ENCODE measurements at places on chromosomes 11 and 22.

DNA sequence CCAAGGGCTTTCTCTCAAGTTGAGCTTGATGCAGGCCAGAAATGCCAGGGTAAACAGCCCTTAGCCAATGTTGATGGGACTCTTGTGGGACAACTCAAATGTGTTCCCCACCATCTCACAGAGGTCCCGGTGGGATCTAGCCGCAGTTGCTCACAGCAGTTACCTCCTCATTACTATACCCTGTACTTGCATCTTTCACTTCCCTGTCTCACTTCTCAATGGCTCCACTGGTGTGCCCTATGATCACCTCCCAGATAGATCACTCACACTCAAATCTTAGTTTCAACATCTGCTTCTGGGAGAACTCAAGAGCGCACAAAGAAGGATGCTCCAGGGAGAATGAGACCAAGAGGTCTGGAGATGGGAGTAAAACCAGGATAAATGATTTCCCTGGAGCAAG lies 47.0 kb downstream of the RCN1 start:
- no peak for DNase-seq

GRCh38 chr11:46948378-46949131 lies 12.0 kb downstream of the CSTPP1 start:
- DNase-seq, result no peak

GRCh38 chr11:30312243-30312642 lies 10.7 kb upstream of the ARL14EP start:
- DNase-seq, result no peak

DNA sequence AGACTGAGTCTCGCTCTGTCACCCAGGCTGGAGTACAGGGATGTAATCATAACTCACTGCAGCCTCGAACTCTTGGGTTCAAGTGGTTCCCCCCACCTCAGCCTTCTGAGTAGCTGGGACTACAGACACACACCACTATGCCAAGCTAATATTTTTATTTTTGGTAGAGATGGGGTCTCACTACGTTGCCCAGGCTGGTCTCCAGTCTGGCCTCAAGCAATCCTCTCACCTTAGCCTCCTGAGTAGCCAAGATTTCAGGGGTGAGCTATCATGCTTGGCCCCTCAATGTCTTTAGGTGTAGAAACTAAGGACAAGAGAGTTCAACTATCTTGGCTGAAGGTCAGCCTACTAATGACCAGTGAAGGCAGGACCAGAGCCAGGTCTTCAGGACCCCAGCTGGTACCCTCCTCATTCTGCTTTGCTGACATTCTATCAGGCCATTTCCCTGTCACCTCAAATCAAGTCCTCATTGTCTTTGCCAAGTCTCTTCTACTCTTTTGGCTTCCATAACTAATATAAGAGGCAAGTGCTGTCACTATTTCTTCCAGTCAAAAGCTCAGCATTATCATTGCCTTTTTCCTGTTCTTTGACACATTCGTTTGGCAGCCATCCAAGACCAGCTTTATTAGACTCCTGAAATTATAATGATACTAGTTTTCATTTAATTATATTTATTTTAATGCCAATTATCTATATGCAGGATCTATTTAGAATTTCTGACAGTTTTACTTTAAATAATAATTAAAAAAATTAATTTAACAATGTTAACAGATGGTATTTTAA lies 264.2 kb upstream of the PITPNB start:
- DNase-seq, result no peak

DNA sequence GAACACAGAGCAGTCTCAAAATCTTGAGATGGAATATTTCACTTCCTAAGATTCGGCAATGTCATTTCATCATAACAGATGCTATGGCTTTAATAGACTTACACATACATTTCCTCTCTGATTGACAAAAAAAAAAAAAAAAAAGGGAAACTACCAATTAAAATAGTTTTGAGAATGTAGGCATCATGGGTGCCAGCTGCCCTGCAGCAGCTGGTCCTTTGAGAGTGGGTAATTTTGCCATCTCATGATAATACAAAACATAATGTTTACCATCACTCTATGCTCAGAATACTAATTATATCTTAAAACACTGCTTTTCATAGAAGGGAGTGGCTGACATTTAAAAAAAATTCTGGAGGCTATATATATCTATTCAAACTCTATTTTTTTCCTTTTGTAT lies 775.6 kb upstream of the CCDC90B start:
- DNase-seq, result no peak

- DNase-seq, result no peak
These were observed 122.7 kb downstream of the EFCAB6 start for GRCh38 chr22:43689356-43689755.

DNA sequence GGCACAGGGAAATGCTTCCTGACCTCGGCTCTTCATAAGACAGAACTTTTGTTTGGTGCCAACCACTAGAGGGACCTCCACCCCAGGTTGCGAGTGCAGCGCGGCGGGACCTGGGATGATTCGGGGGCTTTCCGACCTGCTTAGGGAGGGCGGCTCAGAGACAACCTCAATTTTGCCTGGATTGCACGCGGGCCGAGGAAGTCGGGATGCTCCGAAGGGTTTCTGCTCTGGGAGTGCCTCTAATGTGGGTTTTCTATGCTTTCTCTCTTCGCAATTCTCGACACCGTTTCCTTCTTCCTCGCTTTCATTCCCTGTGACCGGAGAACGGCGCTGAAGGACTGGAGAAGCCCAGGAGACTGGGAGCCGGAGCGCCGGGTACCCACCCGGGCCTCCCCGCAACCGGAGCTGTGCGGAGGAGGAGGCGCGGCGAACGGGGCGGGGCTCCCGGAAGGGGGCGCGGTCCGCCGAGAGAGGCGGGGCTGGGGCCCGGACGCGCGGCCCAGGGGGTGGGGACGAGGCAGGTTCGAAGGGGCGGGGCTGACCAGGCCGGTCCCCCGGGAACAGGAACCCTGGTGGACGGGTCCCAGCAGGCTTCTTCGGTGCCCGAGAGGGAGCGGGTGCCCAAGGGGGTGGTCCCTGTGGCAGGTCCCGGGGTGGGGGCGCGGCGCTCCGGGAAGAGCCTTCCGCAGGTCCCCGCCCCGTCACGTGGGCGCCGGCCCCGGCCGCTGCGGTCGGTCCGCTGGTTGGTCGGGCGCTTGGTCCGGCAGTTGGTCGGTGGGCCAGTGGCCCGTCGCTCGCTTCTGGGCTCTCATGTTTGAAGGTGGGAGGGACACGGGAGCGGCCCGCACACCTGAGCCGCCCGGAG lies at the start of gene PPFIBP2:
Gene PPFIBP2, plus strand, starts transcription at position 766 of the 865 bp plus-strand sequence. CDS start 35,477 bp downstream, outside the sequence.
- DNase-seq, result peak; percentile 81

GRCh38 chr11:132047167-132047566 lies 676.8 kb downstream of the NTM start:
- no peak for DNase-seq

- no peak for DNase-seq
These were observed 289.1 kb downstream of the ETS1 start for GRCh38 chr11:128298271-128298670.

DNA sequence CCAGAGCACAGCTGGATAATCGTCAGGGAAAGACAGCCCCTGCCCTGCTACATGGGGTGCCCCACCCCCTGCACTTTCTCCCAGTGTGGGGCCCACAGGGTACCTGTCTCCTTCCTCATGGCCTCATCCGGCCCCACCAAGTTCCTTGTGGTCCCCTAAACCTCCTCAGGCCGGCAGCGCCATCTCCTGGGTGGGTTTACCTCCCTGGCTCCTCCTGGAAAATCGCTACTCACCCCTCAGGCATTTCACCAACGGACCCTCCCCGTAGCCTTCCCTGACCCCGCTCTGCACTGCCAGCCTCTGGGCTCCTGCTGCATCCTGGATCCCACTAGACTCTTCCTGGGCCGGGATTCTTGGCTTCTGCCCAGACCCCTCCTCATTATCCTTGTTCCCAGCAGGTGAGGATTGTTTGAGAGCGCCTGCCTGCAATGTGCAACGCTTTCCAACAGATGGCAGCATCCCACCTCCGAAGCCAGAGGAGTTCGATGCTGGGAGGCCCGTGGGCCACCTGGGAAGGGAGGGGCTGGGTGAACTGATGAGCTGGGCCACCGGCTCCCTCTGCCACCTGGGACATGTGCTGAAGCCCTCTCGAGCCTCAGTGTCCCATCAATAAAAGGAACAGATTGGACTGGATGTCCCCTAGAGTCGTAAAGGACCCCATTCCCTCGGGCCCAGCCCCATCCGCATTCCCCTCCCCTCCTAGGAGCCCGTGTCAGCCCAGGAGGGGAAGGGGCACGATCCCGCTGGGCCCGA lies 44.2 kb upstream of the TTLL12 start:
- peak; percentile 44 for DNase-seq

- DNase-seq, result no peak
These were observed 787.7 kb downstream of the NTM start for GRCh38 chr11:132158091-132158490.

DNA sequence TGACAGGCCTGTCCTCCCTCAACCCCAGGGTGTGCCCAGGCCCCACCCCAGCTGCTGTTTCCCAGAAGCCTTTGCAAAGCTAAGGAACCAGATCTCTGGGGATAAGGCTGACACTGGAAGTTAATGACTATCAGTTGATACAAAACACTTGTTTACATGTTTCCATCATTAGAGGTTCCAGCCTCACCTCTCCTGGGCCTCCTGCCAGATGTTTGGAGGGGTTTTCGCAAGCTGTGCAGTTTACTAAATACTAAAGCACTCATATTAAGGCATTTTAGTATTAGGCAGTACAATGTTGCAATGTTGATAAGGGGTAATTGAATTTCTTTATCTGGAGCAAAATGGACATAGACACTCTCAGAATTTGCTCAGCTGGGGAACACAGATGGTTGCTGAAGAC lies 218.7 kb downstream of the INSC start:
- no peak for DNase-seq

- no peak for DNase-seq
These were observed 657 bp downstream of the IGHMBP2 start for GRCh38 chr11:68904248-68904847.

GRCh38 chr11:955154-956063 lies 29.7 kb downstream of the AP2A2 start:
- no peak for DNase-seq

- no peak for DNase-seq
These were observed 143.5 kb downstream of the CCDC81 start for GRCh38 chr11:86518211-86518610.

DNA sequence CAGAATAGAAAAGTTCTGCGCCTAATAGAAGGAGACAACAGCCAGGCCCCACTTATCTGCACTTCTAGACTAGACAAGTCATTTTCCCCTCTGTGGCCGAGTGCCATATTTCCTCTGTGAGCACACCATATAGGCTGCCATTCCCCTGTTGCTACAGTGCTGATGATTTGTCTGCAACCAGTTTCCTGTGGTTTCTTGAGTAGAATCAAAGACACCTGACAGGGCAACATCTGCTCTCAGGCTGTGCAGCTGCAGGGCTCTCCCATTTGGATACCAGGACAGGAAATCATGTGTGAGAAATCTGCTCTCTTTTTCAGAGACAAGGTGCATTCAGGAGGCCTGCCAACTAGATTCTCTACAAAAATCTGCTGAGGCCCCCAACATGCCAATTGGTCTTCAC lies 879.3 kb downstream of the DLG2 start:
- DNase-seq, result no peak

DNA sequence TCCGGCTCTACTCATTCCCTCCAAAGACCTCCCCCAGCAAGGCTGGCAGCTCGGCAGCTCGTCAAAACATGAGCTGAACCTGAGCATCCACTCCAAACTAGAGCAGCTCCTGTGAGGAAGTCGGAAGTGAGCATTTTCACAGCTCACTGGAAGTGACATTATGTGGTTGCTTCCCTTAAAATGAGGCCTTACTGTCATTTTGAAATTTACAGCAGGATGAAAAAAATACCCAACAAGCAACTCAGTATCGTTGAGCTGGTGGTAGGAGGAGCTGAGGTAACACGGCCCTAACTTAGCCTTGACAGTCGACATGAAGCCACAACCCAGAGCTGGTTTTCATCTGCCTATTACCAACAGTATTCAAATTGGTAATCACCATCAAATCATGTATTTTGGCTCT lies 38.0 kb upstream of the ARFGAP3 start:
- DNase-seq, result peak; percentile 12

DNA sequence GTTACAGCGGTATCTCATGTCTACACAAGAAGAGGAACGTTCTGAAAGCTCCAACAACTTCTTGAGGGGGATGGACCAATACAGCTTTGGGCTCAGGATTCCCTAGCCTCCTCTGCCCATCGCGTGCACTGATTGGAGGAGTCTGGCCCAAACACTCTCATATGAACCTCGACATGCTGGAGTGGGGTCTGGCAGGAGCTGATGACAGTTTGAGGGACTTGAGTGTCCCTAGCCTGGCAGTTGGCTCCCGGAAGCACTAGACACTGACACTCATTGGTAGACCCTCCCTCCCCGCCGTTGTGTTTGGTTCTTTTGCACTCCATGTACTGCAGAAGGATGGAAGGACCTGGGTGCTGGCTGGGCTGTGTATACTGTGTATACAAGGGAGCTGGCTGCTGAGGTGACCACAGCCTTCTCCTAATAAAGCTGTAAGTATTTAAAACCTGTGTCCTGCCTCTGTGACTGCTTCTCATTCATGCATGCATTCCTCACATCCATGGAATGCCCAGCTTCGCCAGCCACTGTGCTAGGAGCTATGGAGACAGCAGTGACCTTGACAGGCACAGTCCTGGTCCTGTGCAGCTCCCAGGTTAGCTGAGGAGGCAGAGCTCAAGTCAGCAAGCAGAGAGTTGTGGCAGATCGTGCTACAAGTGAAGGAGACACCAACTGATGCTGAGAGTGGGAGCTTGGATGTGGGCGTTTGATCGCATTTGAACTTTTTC lies 27.9 kb downstream of the ADAMTS15 start:
- DNase-seq, result no peak

DNA sequence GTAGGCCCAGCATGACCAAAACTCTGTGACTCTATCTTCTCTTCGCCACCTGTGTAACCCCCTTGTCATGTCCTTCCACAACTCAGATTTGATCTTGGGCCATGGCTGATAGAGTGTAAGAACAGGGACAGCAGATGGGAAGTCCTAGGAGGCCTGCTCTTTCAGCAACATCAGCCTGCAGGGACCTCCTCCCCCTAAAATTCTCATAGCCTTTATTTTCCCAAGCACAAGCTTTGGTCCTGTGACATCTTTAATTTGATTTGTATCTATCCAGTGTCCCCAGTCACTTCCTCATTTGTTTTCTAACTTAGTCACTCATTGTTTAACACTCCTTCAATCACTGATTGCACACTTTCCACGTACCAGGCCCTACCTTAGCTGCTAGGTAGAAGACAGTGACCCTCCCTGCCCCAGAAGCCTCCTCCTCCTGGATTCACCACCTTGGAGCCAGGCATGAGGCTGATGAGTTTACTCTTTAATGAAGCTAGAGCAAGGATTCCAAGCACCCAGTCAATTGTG lies 5.3 kb downstream of the UBQLN3 start:
- no peak for DNase-seq

GRCh38 chr11:60762851-60763691 lies 6.4 kb downstream of the MS4A15 start:
- no peak for DNase-seq

DNA sequence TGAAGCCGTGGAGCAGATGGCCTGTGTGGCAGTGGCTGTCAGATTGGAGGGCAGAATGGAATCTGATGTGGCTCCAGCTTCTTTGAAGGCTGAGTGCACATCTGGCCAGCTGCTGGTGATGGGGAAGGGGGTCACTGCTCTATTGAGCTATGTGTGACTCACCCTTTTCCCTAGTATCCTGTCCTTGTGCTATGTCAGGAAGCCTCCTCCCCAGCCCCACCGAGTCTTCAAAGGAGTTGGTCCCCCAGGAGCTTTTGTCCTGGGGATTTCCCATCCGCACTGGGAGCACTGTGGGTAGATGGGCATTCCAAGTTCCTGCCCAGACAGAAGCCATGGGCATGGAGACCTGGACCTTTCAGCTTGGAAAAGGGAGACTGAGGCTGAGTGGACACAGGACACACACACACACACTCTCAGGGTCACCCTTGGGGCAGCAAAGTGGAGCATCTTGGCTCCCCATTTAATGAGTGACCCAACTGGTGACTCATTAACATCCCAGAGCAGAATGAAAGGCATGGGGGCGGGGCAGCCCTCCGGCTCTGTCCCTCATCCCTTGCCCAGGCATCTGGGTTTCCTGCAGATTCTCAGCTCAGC lies 3.3 kb downstream of the SERPINH1 start:
- DNase-seq, result no peak
